ENCODE measurements at places on chromosomes 6 and 20.

DNA sequence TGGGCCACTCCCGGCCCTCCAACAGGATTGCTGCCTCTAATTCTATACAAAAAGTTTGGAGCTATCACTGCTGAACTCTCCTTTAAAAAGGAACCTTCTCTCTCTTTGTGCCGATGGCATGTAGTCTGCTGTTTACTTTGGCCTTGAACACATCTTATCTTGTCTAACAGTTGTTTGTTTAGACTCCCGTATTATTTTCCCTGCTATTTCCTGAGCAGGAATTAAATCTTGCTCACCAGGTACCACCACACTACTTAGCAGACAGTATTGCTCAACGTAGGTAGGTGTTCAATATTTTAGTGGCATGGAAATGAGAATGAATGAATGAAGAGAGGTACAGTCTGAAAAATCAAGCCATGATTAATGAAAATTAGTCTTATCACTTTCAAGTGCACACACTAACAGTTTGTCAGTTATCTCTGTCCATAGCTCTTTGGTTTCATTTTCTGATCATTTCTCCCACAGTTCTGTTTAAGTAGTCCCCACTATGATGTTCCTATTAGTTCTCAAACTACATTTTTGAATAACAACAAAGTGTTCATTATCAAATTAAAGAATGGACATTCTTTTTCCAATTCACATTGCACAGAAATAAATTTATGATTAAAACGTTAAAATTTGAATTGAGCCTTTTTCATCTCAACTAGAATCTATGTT lies 6.8 kb upstream of the HEY2 start:
- no peak for DNase-seq

GRCh38 chr20:61832181-61832580 lies 233.5 kb downstream of the TAF4 start:
- no peak for DNase-seq

DNA sequence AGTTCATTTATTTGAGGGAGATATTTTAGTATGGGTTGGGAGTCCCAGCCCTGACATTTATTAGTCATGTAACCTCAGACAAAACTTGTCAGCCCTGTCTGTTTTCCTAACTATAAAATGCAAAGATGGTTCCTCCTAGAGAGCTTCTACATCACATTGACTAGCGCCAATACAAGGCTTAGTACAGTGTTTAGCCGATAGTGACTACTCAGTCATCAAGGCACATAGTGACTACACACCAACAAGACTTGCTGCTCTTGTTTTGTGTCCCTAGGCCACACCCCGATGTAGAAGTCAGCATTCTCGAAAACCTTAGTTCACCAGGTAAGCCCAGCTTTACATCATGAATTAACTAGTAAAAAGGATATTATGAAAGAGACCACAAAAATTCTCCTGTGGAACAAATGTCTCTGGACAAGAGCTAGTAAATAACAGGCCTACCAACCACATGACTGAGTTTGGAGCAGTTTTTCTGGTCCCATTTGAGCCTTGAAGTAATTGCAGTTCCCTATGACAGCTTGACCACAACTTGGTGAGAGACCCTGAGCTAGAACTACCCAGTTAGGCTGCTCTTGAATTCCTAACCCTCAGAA lies 68.8 kb downstream of the PFDN4 start:
- DNase-seq, result no peak

- DNase-seq, result no peak
Measured at GRCh38 chr6:15293674-15294073, 47.8 kb downstream of the JARID2 start.

- DNase-seq, result no peak
Measured at GRCh38 chr6:82711105-82711827, 347.6 kb downstream of the TPBG start.

DNA sequence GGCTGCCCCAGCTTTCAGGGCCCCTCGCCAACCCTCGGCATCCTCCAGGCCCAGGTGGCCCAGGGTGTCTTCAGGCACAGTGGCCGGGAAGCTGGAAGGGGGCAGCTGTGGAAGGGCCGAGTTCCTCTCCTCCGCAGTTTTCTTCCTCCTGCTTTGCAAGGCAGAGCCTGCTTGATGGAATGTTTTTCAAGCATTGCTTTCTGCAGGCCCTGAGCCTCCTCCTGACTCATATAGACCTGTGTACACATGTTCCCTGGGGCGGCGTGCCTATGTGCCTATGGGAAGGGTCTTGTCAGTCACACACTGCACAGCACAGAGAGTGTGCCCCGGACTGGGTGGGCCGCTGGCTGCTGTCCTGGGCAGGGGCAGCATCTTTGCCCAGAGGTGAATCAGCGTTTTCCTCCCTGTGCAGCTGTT lies 107.5 kb downstream of the ERMARD start:
- DNase-seq, result no peak

DNA sequence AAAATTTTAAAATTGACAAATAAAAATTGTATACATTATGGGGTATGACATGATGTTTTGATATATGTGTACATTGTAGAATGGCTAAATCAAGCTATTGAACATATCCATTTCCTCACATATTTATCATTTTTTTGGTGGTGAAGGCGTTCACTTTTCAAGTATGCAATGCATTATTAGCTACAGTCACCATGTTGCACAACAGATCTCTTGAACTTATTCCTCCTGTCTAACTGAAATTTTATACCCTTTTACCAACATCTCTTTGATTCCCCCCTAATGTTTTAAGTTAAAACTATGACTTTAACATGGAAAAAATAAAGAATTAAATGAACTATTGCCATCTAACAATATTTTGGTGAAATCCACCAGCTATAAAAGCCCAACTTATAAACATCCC lies 65.2 kb upstream of the UST start:
- no peak for DNase-seq

- no peak for DNase-seq
Measured at GRCh38 chr6:162964488-162965140, 236.8 kb downstream of the PACRG start.

DNA sequence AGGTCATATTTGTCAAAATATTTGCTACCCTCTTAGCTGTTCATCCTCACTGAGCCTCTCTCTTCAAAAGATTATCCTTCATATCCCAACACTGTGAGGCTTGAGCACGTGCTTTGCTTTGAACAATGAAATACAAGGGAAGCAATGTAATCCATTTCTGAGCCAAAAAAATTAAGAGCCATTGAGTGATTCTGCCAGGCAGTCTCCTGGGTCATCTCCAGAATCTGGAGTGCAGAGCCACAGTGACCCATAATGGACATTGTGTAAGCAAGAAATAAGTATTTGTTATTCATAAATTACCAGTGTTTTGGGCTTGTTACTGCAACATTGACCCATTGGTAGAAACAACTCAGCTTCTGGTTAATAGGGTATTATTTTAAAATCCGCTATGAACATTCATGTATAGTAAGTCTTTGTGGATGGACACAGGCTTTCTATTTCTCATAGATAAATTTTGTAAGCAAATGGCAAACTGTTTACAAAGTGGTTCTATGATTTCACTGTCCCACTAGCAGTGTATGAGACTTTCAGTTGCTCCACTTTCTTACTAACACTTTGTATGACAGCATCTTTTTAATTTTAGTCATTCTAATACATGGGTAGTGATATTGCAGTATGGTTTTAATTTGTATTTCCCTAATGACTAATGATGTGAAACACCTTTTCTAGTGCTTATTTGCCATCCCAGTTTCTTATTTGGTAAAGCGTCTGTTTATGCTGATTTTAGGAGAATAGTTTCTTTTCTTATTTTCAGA lies 358.2 kb downstream of the PLCB1 start:
- DNase-seq, result no peak

DNA sequence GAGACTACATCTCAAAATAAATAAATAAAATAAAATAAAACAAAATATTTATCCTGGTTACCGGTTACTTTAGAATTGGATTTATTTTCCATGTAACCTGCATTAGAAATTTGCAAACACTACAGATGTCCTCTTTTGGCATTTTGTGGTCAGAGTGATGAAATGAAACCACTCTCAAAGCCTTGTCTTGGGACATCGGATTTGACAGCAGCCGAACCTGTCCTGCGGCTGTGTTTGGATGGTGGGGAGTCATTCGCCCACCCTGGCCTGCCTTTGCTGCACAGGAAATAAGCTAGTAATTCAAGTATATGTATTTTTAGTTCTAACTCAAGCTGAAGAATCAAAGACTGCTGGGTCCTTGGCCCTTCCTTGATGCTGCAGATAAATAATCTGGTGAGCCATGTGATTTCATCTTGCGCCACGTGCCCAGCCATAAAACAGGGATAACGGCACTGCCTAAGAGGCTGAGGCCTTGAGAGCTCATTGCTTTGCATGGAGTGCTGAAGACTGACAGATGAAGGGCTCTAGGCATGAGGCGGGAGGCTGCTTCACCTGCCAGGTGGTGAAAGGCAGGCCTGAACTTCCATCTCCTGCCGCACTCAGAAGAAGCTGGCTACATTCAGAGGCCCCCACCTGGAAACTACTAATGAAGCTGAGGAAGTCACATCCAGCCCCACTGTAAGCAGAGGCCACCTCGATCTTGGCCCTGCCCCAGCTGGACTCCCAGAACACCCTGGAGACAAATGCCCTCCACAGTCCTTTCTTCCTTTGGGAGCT lies 76.9 kb downstream of the NOL4L start:
- DNase-seq, result no peak

- DNase-seq, result no peak
Measured at GRCh38 chr6:120354452-120355098, 979.7 kb downstream of the TBC1D32 start.

DNA sequence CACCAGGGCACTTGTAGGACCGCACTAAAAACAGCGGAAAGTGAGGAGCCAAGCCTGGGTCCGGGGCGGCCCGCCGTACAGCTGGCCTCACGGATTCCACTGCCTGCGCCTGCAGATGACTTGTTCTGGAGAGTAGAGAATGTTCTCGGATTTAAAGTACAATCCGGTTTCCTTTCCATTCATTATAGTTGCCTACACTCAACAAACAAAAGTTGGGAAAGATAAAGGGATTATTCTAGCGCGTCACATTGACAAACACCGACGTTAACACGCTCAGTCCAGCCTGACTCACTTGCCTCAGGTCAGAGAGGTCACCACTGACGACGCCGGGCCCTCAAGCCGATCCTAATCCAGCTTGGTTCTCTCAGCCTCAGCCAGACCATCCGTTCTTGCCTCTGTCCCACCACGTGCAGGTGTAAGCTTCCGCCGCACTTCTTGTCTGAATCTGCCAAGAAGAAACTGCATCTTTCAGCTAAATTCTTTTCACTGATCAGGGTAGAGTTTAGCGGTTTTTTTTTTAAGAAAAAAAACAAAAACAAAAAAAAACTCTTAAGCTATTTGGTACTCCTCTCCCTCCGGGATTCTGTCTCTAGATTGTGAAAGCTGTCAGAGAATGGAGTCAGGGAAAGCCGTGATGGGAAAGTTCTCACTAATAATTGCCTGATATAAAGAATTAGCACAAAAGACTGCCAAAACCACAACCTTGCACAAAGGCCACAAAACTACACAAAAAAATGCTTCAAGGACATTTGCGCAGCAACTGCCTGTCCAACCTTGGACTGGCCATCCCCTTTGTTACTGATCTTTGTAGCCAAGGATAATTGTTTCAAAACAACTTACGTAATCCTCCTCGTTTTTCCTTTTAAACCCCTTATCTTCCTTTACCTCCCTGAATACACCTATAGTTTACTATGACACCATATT lies 1.1 kb upstream of the PHF10 start:
- DNase-seq, result peak; percentile 43

GRCh38 chr20:20548527-20549266 lies 163.7 kb downstream of the RALGAPA2 start:
- DNase-seq, result no peak

DNA sequence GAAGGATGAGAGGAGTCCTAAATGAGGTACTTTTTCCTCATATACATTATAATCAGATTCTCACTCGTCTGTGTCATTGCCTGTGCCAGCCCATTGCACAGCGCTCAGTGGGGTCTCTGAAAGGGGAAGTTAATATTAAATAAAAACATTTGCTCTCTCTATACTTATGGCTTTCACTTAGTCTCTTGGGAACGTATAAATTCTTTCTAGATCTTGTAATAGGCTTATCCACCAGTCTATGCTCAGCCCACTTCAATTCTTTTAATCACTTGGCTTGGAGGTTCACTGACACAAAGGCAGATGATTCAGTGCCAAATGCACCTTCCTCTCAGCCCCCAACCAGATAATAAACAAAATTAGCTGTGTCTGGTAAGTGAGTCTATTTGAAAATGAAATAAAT lies 164.3 kb upstream of the OGFRL1 start:
- DNase-seq, result no peak

DNA sequence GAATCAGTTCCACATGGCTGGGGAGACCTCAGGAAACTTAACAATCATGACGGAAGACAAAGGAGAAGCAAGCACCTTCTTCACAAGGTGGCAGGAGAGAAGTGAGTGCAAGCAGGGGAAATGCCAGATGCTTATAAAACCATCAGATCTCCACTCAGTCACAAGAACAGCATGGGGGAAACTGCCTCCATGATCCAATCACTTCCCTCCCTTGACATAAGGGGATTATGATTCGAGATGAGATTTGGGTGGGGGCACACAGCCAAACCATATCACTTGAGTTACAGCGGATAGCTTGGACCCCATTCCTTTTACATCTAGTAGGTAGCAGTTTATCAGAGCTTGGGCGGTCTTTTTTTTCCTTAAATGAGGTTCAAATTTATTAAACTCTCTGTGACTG lies 19.1 kb downstream of the AFDN start:
- no peak for DNase-seq

DNA sequence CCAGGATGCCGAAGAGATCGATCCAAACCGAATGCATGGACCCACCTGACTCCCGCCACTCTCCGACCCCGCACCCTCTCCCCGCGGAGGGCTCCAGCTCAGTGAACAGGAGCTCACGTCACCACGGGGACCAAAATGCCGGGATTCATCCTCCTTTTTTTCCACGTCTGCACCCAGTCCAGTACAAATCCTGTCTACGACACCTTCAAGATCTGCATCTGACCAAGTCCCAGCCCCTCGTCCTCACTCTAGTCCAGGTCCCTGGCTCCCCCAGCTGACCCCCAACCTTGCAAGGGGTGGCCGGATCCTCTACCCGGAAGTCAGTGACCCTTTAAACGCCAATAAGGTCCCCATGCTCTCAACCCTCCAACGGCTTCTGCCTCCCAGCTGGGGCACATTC lies 92.8 kb upstream of the QKI start:
- DNase-seq, result no peak

GRCh38 chr20:64146301-64146935 lies 17.8 kb upstream of the MYT1 start:
- DNase-seq, result no peak

All from activated CD4-positive, alpha-beta T cell treated with anti-CD3 and anti-CD28 coated beads, Interleukin-2, amount 50 U/mL, for 48 hours (primary cell).